ENCODE measurements at places on chromosomes 12 and 14.
A peak's percentile ranks its signal among the peaks of the same experiment; 100 is the strongest.

GRCh38 chr12:109600481-109600880 is 26.9 kb downstream of the MVK start:
- no peak overlapping the region for H3K27ac ChIP-seq
- no peaks in the 10 kb centered on the region for H3K36me3 ChIP-seq
- no peak overlapping the region for H3K4me3 ChIP-seq
- H3K4me1 ChIP-seq = peaks cover 39% of the 10 kb centered on the region
- H3K27me3 ChIP-seq = no peaks in the 10 kb centered on the region

GRCh38 chr14:91899213-91899612 is 31.9 kb upstream of the TC2N start:
- no peaks in the 10 kb centered on the region for H3K4me1 ChIP-seq
- no peaks in the 10 kb centered on the region for H3K27me3 ChIP-seq
- no peak for DNase-seq
- H3K27ac ChIP-seq = no peak overlapping the region
- no peaks in the 10 kb centered on the region for H3K36me3 ChIP-seq
- no peak overlapping the region for H3K4me3 ChIP-seq

- no peaks in the 10 kb centered on the region for H3K36me3 ChIP-seq
- H3K4me3 ChIP-seq = no peak overlapping the region
- H3K27ac ChIP-seq = no peak overlapping the region
- no peak for DNase-seq
Measured at GRCh38 chr12:117040496-117040895, 58.7 kb downstream of the TESC start.

GRCh38 chr12:3004655-3005565 is 45.7 kb downstream of the TEAD4 start:
- no peak overlapping the region for H3K4me3 ChIP-seq
- H3K4me1 ChIP-seq = peaks cover 2% of the 10 kb centered on the region
- no peaks in the 10 kb centered on the region for H3K36me3 ChIP-seq
- no peaks in the 10 kb centered on the region for H3K27me3 ChIP-seq
- DNase-seq = no peak

GRCh38 chr12:69947897-69948296 is 122.9 kb downstream of the MYRFL start:
- no peak overlapping the region for H3K27ac ChIP-seq
- H3K27me3 ChIP-seq = no peaks in the 10 kb centered on the region
- DNase-seq = no peak
- H3K4me3 ChIP-seq = no peak overlapping the region

DNA sequence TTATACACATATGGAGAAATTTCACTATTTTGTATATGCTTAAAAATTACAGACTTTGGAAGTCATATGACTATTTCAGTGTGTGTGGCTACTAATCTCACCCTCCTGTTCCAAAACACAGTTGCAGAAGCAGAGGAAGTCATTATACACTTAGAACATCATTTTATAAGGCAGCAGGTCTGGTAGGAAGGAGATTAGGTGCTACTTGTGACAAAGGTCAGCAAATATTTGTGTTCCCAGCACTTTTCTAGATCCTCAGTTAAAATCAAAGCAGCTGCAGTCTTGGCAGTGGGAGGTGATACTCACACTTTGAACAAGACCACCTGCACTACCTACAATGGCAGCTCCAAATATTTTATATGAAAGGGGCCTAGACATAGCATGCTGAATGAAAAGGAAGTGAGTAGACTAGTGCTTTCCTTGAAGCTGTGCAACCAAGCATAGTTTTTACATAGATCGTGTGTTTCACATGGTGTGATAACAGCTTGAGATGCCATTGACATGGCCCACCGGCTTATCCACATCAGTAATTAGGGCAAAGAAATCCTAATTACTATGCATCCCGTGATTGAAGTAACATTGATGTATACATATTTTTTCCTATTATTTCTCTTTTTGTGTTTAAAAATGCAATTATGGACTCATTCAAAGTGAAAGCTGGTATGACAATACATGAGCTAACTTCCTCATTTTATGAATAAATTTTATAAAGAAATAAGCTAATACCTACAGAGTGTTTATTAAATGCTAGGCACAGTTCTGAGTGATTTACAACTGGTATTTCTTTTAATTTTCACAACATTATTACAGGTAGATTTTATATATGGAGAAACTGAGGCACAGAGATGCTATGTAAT is 5.3 kb downstream of the GYS2 start:
- DNase-seq = no peak
- H3K27ac ChIP-seq = no peak overlapping the region
- no peaks in the 10 kb centered on the region for H3K4me1 ChIP-seq
- no peak overlapping the region for H3K4me3 ChIP-seq
- no peaks in the 10 kb centered on the region for H3K27me3 ChIP-seq

- H3K4me3 ChIP-seq = no peak overlapping the region
- peaks cover 7% of the 10 kb centered on the region for H3K4me1 ChIP-seq
- no peak for DNase-seq
- no peak overlapping the region for H3K27ac ChIP-seq
- H3K36me3 ChIP-seq = no peaks in the 10 kb centered on the region
Measured at GRCh38 chr12:10211101-10211939, 1.4 kb upstream of the GABARAPL1 start.

- no peak for DNase-seq
- no peak overlapping the region for H3K27ac ChIP-seq
- H3K27me3 ChIP-seq = no peaks in the 10 kb centered on the region
- no peaks in the 10 kb centered on the region for H3K4me1 ChIP-seq
- H3K36me3 ChIP-seq = no peaks in the 10 kb centered on the region
Measured at GRCh38 chr14:44374906-44375305, 132.2 kb downstream of the FSCB start.

DNA sequence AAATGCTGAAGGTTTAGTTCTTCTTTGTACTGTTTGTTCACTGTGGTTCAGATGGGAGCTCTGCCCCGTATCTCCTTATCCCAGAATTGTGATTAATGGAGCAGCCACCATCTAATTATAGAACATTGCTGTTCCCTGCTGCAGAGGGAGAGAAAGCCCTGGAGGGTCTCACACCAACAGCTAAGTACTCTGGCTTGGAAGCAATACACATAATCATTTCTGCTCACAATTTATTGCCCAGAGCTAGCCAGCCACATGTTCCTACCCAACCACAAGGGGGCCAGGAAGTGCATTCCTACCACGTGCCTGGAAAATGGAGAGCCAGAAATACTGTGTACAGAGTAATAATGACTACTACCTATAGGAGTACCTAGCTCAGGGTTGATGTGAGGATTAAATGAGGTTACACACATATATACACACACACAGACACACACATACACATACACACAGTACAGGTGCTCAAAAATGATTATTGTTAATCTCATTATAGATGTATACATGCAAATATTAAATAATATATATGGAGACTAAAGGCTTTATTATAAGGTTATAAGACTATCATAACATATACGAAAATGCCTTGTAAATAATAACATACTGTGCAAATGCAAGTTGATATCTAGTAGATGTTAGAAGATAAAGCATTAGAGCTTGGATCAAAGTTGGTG is 22.3 kb downstream of the MSRB3 start:
- no peak overlapping the region for H3K4me3 ChIP-seq
- H3K27me3 ChIP-seq = no peaks in the 10 kb centered on the region
- no peaks in the 10 kb centered on the region for H3K36me3 ChIP-seq
- peaks cover 12% of the 10 kb centered on the region for H3K4me1 ChIP-seq

DNA sequence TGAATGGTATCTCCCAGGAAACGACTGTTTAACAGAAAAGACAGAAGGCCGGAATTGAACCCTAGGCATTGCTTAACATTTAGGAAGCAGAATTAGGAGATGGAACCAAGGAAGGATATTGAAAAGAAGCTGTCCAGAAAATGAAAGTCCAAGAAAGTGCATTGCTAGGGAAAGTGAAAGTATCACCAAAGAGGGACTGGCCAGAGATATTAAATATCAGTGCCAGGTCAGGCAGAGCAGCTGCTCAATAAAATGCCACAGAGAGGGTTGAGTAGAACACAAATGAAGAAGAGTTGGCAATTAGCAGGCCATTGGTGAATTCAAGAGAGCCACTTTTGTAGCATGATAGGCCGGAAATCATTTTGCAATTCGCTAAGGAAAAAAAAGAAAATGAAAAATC is 101.6 kb downstream of the CFAP54 start:
- no peaks in the 10 kb centered on the region for H3K36me3 ChIP-seq
- no peak overlapping the region for H3K4me3 ChIP-seq
- H3K27me3 ChIP-seq = no peaks in the 10 kb centered on the region
- H3K4me1 ChIP-seq = no peaks in the 10 kb centered on the region
- H3K27ac ChIP-seq = no peak overlapping the region

DNA sequence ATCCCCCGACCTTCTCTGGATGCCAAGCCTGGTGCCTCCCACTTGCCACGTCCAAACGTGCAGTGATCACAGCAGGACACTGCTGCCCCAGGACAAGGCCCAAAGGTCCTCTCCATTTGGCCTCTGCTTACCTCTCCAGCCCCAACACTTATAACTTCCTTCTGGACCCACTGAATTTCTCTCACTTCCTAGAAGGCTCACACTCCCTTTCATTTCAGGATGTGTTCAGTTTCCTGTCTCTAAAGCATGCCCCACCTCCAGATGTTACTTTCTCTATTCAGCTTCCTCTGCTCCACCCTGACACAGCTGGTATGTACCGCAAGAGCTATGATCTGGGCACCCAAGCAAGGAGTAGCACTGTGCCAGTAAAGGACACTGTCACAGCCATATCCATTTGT is 33.0 kb downstream of the CDKL1 start:
- H3K36me3 ChIP-seq = no peaks in the 10 kb centered on the region
- DNase-seq = no peak
- no peaks in the 10 kb centered on the region for H3K27me3 ChIP-seq

GRCh38 chr12:121005346-121005815 is 10.9 kb downstream of the C12orf43 start:
- H3K4me3 ChIP-seq = no peak overlapping the region
- no peaks in the 10 kb centered on the region for H3K36me3 ChIP-seq
- no peaks in the 10 kb centered on the region for H3K4me1 ChIP-seq
- no peak overlapping the region for H3K27ac ChIP-seq

DNA sequence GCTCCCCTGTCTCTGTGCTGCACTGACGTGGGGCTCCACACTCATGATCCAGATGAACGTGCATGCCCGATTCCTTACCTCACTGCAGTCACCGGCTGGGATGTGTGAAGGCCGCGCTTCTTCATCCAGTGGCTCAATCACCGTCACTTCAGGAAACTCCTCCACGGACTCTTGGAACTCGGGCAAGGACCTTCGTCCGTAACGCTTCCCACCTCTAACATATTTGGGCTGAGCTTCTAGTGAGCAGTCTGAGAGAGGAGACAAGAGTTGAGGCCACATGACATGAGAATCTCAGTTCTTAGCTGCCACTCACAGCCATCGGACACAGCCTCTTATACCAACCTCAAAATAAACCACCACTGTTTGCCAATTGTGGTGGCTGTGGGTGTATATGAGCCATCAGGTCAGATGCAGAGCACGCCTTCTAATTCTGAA is 38.3 kb downstream of the NIN start:
- H3K4me3 ChIP-seq = no peak overlapping the region
- no peaks in the 10 kb centered on the region for H3K36me3 ChIP-seq
- DNase-seq = no peak
- H3K27me3 ChIP-seq = no peaks in the 10 kb centered on the region
- H3K4me1 ChIP-seq = peaks cover 40% of the 10 kb centered on the region
- H3K27ac ChIP-seq = no peak overlapping the region

GRCh38 chr12:91349476-91349875 is 166.9 kb upstream of the DCN start:
- no peak overlapping the region for H3K4me3 ChIP-seq
- H3K27me3 ChIP-seq = no peaks in the 10 kb centered on the region
- H3K36me3 ChIP-seq = no peaks in the 10 kb centered on the region
- no peaks in the 10 kb centered on the region for H3K4me1 ChIP-seq

DNA sequence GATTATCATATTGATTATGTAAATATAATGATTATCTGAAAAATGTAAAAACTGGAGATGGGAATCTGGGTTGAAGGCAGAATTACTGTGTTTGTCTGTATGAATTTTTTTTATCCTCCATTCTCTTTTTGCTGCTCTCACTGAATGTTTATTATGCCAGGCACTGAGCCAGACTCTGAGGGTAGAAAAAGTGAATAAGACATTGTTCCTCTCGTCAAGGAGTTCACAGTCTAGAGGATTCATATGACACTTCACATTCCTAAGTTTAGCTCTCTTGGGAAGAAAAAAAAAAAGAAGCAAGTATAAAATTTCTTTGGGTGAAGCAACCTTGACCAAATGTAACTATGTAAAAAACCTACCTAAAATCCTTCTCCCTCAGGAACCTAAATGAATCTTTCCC is 120.9 kb upstream of the LMO3 start:
- no peak overlapping the region for H3K27ac ChIP-seq
- H3K27me3 ChIP-seq = no peaks in the 10 kb centered on the region
- no peak for DNase-seq
- no peak overlapping the region for H3K4me3 ChIP-seq

- H3K27ac ChIP-seq = no peak overlapping the region
- H3K4me1 ChIP-seq = no peaks in the 10 kb centered on the region
- DNase-seq = no peak
- H3K4me3 ChIP-seq = no peak overlapping the region
- no peaks in the 10 kb centered on the region for H3K27me3 ChIP-seq
- no peaks in the 10 kb centered on the region for H3K36me3 ChIP-seq
Measured at GRCh38 chr14:96088074-96088473, 48.9 kb downstream of the C14orf132 start.

GRCh38 chr12:85253853-85254252 is 26.2 kb upstream of the ALX1 start:
- no peaks in the 10 kb centered on the region for H3K27me3 ChIP-seq
- no peaks in the 10 kb centered on the region for H3K36me3 ChIP-seq
- peak; percentile 4 for DNase-seq
- H3K4me1 ChIP-seq = no peaks in the 10 kb centered on the region

DNA sequence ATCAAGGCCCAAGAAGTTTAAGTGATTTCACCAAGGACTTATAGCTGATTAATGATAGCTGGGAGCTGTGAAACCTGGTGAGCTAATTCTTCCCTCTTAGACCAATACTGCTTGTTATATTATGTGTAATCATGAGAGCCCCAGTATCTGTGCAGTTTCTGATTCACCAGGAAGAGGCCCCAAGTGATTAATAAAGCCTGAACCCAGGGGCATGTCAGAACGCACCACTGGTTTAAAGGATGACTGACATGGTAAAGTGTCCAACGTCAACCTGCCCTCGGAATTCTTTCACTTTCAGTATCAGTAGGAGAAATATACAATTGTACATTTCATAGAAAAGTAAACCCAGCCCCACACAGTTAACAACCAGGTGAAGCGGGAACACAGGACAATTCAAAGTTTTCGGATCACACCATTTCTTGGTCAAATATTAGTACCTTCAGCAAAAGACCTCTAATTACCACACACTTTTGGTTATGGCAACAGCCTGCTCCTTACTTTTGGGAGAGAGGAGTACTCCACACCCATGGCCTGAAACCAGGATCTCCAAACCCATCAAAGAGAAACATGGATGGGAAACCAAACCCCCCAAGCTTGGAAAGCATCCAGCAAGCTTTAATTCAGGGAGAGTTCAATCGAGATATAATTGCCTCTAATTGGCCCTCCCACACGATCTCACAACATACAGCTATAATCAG is 28.5 kb downstream of the TMCC3 start:
- peaks cover 6% of the 10 kb centered on the region for H3K4me1 ChIP-seq
- no peaks in the 10 kb centered on the region for H3K36me3 ChIP-seq
- no peaks in the 10 kb centered on the region for H3K27me3 ChIP-seq
- DNase-seq = no peak
- no peak overlapping the region for H3K27ac ChIP-seq

Measured in neural progenitor cell (in vitro differentiated cells).